CD4-positive, alpha-beta T cell (primary cell): ENCODE measurements at places on chromosomes 5 and 9. TPM values are rescaled to one million over a fixed set of nuclear protein-coding genes. Genes with fewer than 3 reads are reported as not detected.

GRCh38 chr5:150780187-150780692, 1.7 kb downstream of the SMIM3 start:
- H3K36me3 ChIP-seq, result no peaks in the 10 kb centered on the region
- H3K27ac ChIP-seq, result no peak overlapping the region
- DNase-seq, result no peak
- no peaks in the 10 kb centered on the region for H3K27me3 ChIP-seq

DNA sequence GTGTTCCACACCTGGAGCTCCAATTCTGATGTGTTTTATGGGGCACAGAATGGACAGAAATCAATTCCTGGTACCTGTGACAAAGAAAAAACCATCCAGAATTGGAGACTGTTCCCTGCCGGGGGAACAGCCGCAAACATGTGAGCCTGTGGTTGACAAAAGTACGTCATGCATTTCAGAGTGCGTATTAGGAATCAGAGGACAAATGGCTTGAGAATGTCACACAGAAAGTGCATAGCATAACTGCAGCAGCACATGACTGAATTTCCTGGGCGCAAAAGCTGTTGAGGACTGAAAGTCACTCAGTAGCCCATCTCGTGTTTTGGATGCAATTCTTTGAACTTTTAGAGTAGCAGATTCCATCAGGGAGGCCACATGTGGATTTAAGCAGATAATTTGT, 85.1 kb downstream of the TRIO start:
- H3K4me1 ChIP-seq, result no peaks in the 10 kb centered on the region
- no peak overlapping the region for H3K27ac ChIP-seq
- DNase-seq, result no peak
- no peaks in the 10 kb centered on the region for H3K27me3 ChIP-seq
- H3K36me3 ChIP-seq, result no peaks in the 10 kb centered on the region

DNA sequence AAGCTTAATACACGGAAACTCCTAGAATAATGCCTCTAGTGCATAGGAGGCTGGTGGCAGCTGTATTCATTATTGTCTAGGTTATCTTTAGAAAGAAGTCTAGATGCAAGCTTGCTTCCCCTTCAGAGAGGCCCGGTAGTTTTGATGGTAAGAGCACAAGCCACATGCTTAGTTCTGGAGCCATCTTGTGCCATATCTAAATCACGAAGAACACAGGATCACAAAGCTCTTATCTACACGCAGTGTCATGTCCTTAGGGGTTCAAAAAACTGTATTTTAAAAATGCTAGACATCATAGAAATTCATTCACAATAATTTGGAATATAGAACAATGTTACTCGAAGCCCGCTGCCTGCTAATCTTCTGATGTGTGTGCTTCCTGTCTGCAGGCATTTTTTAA, 6.2 kb downstream of the CACFD1 start:
- H3K36me3 ChIP-seq, result no peaks in the 10 kb centered on the region
- no peak overlapping the region for H3K27ac ChIP-seq
- H3K27me3 ChIP-seq, result no peaks in the 10 kb centered on the region
- DNase-seq, result no peak
- no peak overlapping the region for H3K4me3 ChIP-seq
- no peaks in the 10 kb centered on the region for H3K4me1 ChIP-seq

DNA sequence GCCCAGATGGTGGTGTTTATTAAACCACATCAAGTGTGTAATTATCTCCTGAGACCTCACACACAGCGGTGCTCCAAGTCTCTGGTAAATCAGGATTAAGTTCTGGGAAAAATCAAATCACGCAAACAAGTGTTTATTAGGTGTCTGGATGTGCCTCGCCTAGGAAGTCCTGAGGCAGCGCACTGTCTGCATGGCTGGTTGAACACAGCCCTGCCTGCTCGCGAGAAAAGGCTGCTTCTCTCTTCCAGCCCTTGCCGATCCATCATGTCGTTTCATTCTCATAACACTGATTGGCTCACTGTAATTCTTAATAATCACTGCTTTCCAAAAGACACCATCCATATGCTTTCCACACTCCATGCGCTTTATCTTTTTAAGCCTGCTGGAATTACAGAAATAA, 229.6 kb upstream of the DAP start:
- H3K36me3 ChIP-seq, result no peaks in the 10 kb centered on the region
- no peak overlapping the region for H3K4me3 ChIP-seq
- no peak for DNase-seq
- H3K4me1 ChIP-seq, result peaks cover 7% of the 10 kb centered on the region
- H3K27ac ChIP-seq, result no peak overlapping the region

DNA sequence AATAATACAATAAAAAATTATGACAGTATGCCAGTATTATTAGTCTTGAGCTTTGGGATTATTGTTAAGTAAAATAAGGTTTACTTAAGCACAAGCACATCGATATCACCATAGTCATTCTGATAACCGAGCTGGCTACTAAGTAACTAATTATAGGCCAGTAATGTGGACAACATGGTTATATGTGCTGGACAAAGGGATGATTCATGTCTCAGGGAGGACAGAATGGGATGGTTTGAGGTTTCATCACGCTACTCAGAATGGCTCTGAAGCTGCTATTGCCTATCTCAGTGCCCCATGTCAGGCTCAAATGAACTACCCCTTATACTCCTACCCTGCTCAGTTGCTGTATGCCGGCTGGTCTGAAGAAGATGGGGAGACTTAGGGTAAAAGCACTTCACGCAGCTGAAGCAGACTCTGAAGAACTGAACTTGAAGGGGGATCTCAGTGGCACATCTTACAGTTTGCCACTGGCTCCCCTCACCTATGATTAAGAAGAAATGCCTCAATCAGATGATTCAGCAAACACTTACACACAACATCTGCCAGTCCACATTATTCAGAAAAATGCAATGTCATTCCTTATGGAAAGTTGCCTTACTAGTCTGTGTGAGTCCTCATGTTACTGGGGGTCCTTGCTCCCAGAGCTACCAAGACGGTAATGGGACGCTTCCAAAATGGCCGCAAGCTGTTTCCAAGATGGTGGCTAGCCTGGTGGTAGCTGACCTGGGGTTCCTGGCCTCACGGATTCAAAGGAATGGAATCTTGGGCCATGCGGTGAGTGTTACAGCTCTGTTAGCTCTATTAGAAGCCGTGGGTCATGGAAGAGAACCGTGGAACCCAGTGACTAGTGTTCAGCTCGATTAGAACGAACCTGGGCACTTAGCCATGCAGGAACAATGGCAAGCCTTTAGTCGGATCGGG, 1098.6 kb downstream of the TAF11L14 start:
- no peaks in the 10 kb centered on the region for H3K4me1 ChIP-seq
- no peak overlapping the region for H3K27ac ChIP-seq
- H3K4me3 ChIP-seq, result no peak overlapping the region
- no peak for DNase-seq

GRCh38 chr5:4233671-4234070, 638.0 kb downstream of the IRX1 start:
- no peaks in the 10 kb centered on the region for H3K27me3 ChIP-seq
- H3K4me3 ChIP-seq, result no peak overlapping the region
- H3K27ac ChIP-seq, result no peak overlapping the region
- H3K36me3 ChIP-seq, result no peaks in the 10 kb centered on the region
- no peaks in the 10 kb centered on the region for H3K4me1 ChIP-seq

- H3K27ac ChIP-seq, result no peak overlapping the region
- H3K4me3 ChIP-seq, result no peak overlapping the region
- no peak for DNase-seq
- no peaks in the 10 kb centered on the region for H3K4me1 ChIP-seq
- H3K36me3 ChIP-seq, result no peaks in the 10 kb centered on the region
- no peaks in the 10 kb centered on the region for H3K27me3 ChIP-seq
Measured at GRCh38 chr5:144122641-144123040, 47.8 kb downstream of the YIPF5 start.

DNA sequence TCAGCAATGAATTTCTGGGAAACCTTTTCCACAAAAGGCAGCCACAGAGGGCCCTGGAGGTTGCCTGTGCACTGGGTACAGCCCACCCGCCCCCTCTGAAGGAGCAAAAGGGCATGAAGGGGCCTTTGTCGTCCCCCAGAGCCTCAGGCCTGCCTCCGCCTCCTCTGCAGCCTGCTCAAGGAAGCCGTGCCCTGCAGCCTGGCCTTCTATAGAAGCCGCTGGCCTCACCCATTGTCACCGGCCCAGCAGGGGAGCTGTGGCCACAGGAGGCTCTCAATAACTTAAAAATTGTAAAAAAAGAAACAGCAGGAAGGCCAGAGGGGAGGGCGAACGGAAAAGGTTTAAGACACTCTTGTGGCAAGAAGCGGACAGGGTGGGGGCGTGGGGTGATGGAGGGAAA, 213.3 kb downstream of the IRX2 start:
- no peaks in the 10 kb centered on the region for H3K4me1 ChIP-seq
- H3K27me3 ChIP-seq, result no peaks in the 10 kb centered on the region
- H3K4me3 ChIP-seq, result no peak overlapping the region
- H3K36me3 ChIP-seq, result no peaks in the 10 kb centered on the region

GRCh38 chr9:38385896-38386295, 6.6 kb upstream of the ALDH1B1 start:
- no peak for DNase-seq
- H3K36me3 ChIP-seq, result no peaks in the 10 kb centered on the region
- H3K4me1 ChIP-seq, result no peaks in the 10 kb centered on the region
- H3K4me3 ChIP-seq, result no peak overlapping the region

- no peak for DNase-seq
- no peaks in the 10 kb centered on the region for H3K4me1 ChIP-seq
- no peak overlapping the region for H3K27ac ChIP-seq
- no peak overlapping the region for H3K4me3 ChIP-seq
- no peaks in the 10 kb centered on the region for H3K27me3 ChIP-seq
Measured at GRCh38 chr9:111965566-111966019, 69.0 kb downstream of the UGCG start.

PCDHB6 gene
- total RNA-seq, result not detected

C9orf43 gene
- total RNA-seq, result 0.60 TPM

IFNB1 gene
- total RNA-seq, result not detected

CARD6 gene
- total RNA-seq, result 0.53 TPM

IL9 gene
- total RNA-seq, result not detected

WWC1 gene
- total RNA-seq, result 1.0 TPM

RANBP17 gene
- total RNA-seq, result not detected

KCNIP1 gene
- not detected for total RNA-seq
